CD4-positive, alpha-beta memory T cell (primary cell): ENCODE measurements at places on chromosomes 3 and 15.
A peak's percentile ranks its signal among the peaks of the same experiment; 100 is the strongest.

DNA sequence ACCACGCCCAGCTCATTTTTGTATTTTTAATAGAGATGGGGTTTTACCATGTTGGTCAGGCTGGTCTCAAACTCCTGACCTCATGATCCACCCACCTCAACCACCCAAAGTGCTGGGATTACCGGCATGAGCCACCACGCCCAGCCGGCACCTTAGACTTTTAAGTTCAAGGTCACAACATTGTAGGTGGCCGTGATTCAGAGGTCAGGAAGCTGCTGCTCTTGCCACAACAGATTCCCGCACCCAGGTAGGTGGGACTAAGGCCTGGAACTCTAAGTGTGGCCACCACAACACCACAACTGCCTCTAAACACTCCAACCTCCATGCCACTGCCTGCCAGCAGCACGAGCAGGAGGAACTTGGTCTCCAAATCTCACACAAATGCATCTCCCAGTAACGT, 196.8 kb downstream of the STT3B start:
- DNase-seq = no peak

- DNase-seq = no peak
These were observed 145.8 kb upstream of the CHRM5 start for GRCh38 chr15:33822479-33822878.

DNA sequence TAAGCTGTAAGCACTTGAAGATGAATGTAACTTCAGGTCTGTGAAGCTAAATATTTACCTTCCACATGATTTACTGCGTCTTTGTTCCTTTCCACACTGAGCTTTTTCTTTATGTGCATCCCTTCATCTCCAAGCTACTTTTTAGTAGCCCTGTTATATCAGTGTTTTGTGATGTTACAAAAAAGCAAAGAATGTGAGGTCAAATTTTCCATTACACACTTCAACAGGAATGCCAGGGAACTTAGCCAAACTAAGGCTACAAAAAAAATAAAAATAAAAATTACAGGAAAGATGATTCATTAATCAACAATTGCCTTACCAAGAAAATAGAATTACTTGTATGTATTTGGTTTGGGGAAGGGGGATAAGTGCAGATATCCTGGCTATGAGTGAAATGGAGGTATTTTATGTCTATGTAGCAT, 73.0 kb downstream of the FILIP1L start:
- no peak for DNase-seq

GRCh38 chr15:85890620-85890980, 95.9 kb upstream of the KLHL25 start:
- no peak for DNase-seq

- no peak for DNase-seq
These were observed 57.1 kb upstream of the STRIT1 start for GRCh38 chr3:155350571-155350970.

- no peak for DNase-seq
These were observed 38.1 kb downstream of the C2CD4A start for GRCh38 chr15:62104846-62105245.

DNA sequence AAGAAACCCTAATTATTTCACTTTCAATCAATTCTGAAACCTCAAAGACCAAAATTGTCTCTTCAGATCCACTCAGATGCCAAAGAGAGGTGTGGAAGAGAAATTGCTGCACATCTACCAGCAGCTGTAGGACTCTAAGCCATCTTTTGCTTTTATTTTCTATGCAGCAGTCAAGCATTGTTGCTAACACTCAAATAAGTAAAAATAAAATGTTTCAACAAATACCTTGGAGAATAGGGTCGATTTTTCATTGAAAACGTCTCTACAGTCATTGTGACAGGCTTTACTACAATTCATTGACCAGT, 66.4 kb upstream of the CFAP20DC start:
- DNase-seq = no peak

DNA sequence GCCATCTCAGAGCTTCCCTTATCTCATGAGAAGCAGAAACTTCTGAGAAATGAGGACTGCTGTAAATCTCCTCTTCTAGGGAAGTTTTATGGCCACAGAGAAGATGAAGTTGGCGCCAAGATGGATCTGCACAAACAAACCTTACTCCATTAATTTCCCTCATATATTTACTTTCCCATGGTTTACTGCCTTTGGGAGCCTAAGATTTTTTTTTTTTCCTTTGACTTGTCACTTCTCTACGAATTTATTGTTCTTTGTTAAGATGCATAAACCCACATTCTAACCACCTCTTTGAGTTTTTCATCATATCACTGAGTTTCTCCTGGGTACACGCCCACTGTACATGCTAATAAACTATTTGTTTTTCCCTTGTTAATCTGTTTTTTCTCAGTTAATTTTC, 21.5 kb upstream of the NPTN start:
- no peak for DNase-seq

GRCh38 chr3:127043041-127043641, 60.2 kb downstream of the PLXNA1 start:
- no peak for DNase-seq

DNA sequence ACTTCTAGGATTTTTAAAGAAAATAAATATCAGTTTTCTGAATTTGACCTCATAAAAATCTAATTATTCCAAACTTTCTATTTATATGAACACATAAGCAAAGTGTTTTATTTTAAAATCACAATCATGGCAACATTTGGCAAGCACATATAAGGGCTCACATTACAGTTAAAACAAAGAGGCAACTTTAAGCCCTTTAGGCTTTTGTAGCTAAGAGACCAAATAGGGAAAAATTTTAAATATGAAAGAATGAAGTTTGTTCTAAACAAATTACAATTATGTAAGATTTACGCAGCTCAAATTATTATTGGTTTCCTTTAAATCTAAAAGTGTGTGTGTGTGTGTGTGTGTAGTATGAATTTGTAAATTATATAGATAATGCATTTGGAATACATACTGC, 267.0 kb downstream of the ZIC4 start:
- DNase-seq = no peak

DNA sequence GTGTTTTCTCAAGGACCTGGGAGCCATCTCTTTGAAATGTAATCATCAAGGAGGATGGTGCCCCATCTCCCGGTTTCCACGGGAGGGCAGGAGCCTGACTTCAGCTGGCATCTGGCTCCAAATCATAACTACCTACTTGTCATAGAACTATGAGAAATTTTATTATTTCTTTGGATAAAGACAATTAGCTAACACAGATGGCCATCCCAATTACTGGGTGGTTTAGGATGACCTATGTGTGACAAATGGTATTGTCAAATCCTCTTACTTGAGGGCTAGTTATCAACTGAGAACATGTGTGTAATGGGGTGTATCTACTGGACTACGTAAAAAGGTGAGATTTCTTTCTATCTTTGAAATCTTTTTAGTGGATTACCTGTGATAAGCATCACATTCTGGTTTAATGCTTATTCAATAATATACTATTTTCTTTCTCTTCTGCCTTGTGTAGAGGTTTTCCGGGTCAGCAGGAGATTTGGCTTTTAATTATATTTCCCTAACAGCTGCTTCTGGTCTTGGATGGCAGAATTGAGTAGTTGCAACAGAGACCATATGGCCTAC, 15.3 kb upstream of the PARP14 start:
- DNase-seq = no peak

GRCh38 chr15:60026555-60026954, 22.4 kb downstream of the FOXB1 start:
- no peak for DNase-seq

GRCh38 chr3:72446218-72447058, 401.8 kb downstream of the SHQ1 start:
- DNase-seq = peak; percentile 64

- no peak for DNase-seq
These were observed 1178.8 kb downstream of the ZPLD1 start for GRCh38 chr3:103613397-103614156.

DNA sequence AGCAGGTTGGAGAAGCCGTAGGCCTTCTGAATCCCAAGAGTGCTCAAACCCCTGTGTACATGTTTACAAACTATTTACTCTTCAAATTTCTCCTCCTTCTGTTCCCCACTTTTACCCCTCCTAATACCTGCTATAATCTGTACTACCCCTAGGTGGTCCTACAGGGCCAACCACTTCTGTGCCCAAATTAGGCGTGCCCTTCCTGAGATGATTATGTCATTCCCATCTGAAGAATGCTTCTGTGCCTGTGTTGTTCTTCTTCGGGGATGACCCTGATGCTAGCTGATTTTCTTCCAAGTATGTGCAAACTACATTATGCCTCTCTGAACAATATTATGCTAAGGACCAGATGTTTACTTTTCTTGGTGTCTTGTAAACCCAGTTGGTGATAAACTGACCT, 20.5 kb downstream of the RBP2 start:
- DNase-seq = no peak

DNA sequence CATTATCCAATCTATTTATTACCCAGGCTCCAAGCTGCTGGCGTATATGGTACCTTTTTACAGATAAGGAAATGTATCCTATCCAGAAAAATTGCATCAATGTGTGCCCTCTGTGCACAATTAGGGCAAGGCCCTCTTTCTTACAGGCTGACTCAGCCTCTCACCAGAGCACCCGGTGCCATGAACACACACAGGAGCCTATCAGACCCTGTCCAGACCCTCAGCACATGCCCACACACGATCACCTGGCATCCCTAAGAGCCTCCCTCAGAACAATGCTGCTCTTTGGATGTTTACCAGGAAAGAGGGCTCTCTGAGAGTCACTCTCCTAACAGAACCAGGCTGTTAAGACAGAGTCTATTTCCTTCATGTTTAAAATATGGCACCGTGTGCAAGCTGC, 460.0 kb upstream of the TBL1XR1 start:
- DNase-seq = no peak

DNA sequence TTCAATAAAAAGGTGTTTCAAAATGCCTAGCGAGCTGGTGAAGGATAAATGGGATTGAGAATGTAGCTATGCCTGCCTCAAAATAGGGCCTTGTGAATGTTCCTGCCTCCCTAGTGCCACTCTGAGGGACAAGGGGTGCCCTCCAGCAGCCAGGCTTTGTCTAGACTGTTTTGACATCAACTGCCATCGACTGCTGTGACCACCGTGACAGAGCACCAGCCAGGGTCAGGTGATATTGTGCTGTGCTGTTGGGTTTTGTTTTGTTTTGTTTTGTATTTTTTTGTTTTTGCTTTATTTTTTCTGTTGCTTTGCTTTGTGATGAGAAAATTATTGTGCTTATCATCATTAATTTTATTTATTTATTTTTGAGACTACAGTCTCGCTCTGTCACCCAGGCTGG, 144.8 kb downstream of the SMAD6 start:
- DNase-seq = no peak

- DNase-seq = no peak
These were observed 23.7 kb downstream of the PRKCD start for GRCh38 chr3:53184701-53185100.

GRCh38 chr3:194800002-194800401, 114.3 kb downstream of the FAM43A start:
- DNase-seq = no peak

GRCh38 chr15:21268436-21268940, 171.8 kb downstream of the POTEB3 start:
- DNase-seq = no peak

DNA sequence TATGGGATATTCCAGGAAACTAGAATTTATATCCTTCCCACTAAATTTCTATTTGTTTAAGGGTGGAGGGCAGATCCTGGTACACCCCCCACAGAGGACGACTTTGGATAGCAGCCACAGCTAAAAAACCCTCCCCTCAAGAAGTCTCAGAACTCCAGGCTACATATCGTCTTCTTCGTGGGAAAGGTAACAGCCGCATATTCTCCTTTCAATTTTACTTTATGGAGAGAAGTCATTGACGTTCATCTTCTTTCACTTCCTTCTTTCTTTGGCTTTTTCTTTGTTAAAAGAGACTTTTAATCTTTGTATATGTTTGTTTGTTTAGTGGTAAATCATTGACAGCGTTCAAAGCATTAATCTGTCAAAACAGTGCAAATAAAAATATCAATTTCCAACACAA, 36.3 kb downstream of the TRIP4 start:
- no peak for DNase-seq

- DNase-seq = no peak
These were observed 44.5 kb upstream of the MAGI1 start for GRCh38 chr3:66083096-66083678.

DNA sequence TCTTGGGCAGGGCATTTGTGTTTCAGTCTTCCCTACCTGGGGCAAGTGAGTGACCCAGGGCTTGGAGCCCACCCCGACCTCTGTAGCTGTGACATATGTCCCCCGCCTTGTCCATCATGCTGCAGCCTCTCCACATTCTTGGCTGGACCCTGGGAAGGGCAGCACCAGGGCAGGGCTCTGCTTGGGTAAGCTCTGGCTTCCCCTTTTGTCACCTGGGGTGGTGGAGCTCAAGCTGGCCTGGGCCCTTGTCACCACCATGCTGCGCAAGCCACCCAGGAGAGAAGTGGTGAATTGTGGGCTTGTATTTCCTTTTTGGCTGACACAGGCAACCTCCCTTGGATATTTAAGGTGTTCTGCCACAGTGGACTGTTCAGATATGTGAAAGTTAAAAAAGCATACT, 29.3 kb downstream of the SPSB4 start:
- no peak for DNase-seq

- DNase-seq = no peak
These were observed 12.0 kb upstream of the GRIP2 start for GRCh38 chr3:14552041-14552648.

- no peak for DNase-seq
These were observed 44.6 kb upstream of the LEKR1 start for GRCh38 chr3:156781310-156782230.

GRCh38 chr15:52241489-52241888, 50.3 kb upstream of the GNB5 start:
- DNase-seq = peak; percentile 30

DNA sequence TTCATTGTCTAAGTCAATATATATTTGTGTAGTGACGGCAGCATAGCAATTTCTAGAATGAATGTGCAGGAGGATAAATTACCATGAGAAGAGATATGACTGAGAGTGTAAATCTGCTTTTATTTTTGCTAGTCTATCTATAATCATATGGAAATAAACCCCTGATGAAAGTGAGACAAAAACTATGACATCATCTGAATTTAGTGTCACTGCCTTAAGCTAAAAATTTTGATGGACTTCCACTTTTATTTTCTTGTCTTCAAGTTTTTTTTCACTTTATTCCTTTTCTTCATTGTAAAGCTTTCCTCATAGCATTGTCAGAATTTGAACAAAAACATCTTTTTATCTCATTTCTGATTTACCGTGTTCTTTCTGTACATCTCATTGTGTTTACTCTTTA, 242.0 kb downstream of the CHST2 start:
- no peak for DNase-seq
